ENCODE measurements at places on chromosomes 12 and 14. TPM values are rescaled to one million over a fixed set of nuclear protein-coding genes. Genes with fewer than 3 reads are reported as not detected.
A peak's percentile ranks its signal among the peaks of the same experiment; 100 is the strongest.

DNA sequence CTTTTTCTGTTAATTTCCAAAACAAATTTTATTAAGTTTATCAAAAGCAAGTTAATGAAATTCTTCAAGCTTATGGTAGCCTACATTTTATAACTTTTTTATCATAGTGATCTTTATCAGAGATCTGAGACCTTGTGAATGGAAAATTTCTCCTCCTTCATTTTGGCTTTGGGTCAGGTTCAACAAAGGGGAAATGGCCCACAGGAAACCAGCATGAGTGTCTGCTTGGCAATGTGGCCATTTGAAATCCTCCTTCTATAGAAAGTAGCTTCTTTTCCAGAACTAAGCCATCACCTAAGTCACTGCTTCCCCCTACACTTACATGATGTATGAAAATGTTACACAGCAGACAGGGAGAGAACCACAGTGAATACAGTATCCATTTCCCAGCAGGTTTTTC, 1.6 kb downstream of the RHOJ start:
- DNase-seq: no peak

GRCh38 chr12:53227836-53228235, 4.2 kb downstream of the RARG start:
- DNase-seq: no peak

DNA sequence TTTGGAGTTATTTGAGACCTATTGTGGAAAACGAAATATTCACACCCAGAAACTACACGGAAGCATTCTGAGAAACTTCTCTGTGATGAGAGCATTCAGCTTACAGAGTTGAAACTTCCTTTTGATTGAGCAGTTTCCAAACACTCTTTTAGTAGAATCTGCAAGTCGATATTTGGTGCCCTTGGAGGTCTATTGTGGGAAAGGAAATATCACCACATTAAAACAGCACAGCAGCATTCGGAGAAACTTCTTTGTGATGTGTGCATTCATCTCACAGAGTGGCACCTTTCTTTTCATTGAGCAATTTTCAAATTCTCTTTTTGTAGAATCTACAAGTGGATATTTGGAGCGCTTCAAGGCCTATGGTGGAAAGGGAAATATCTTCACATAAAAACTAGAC, 595.7 kb upstream of the ALG10B start:
- DNase-seq: no peak

AHNAK2 gene
- total RNA-seq: 1.4 TPM

- no peak for DNase-seq
These were observed 357.7 kb downstream of the CACNA1C start for GRCh38 chr12:2410496-2410895.

ULK1 gene
- 69.3 TPM for total RNA-seq

- DNase-seq: peak; percentile 53
These were observed 3.1 kb upstream of the TNS2 start for GRCh38 chr12:53046655-53047220.

GRCh38 chr14:93926873-93927799, at the start of gene FAM181A:
Gene FAM181A, plus strand, starts transcription at chr14:93927344. Its CDS starts 942 bp downstream, at chr14:93928286.
- DNase-seq: peak; percentile 65

CPNE8 gene
- 8.8 TPM for total RNA-seq

DNA sequence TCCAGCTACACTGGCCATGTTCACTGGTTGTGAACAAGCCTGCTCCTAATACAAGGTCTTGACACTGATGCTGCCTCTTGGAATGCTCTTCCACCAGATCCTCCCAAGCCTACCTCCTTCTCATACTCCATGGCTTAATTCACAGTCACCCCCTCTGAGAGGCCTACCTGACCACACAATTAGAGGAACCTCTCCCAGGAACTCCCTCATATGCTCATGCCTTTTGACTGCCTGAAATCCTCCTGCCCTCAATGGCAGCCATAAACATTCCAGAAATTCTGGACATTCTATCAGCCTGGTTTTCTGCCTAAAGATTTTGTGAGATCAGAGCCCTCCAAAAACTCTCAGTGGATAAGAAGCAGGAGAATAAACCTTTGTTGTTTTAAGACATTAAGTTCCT, 340.2 kb downstream of the C12orf75 start:
- no peak for DNase-seq

DNA sequence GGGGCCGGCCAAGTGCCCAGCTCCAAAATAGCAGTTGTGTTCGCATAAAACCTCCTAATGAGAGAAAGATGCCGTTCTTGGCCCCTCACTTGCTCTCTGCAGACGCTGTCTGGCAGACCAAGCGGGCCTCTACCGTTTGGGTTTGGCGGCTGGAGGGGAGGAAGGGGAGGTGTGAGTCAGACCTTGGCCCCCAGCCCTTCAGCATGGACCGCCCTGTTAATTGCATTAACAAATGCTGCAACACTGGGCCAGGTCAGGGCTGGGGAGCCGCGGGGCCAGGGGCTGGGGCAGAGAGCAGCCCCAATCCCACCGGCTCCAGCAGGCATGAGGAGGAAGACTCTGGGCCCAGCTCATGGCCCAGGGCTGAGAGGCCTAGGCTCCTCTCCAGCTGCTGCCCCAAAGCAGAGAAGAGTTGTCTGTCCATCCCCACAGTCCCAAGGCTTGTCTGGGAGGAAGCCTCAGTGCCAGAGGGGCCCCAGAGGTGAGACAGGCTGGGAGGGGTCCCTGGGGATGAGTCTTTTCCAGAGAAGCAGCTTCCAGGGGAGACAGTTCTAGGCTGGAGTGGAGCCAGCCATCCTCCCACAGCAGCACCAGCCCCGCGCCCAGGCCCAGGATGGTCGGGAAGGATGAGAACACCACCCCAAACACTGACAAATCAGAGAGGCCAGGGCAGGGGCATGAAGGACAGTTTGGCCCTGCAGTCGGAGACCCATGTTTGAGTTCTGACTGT, 16.9 kb downstream of the LTBP2 start:
- DNase-seq: no peak

PIWIL1 gene
- total RNA-seq: not detected

DNA sequence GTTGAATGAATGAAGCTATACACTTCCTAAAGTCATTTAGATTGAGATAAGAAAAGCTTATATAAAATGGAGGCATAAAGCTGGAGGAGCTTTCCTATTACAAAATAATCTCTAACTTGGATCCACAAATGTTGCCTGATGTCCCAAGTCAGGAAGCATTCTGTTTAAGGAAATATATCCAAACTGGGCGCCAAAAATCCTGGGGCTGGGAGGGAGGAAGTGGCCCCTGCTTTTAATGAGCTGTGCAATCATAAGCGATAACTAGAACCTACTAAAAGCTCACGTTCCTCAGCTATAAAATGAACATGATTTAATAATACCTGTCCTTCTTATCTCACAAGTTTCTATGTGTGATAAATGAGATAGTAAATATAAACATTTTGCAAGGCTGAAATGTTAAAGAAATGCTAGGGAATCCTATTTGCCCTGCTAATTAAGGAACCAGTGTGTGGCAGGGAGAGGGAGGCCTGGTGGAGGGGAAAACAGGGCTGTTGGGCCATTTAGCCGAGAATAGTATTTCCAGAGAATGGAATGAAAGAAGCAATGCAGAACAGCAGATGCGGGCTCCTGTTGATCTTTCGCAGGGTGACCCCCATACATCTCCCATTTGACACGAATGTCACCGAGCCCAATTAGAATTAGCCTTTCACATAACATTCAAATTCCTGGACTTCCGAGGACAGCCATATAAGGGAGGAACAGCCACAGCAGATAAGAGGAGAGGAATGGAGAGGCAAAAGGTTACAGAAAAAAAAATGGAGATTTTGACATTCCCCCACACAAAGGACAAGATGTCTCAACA, 25.9 kb downstream of the DUSP6 start:
- no peak for DNase-seq

Measured in neural crest cell (in vitro differentiated cells).